WTC11 (cell line): ENCODE measurements at places on chromosomes 1 and 21.

GRCh38 chr1:116538544-116538943 lies 32.3 kb downstream of the CD58 start:
- peaks cover 49% of the 10 kb centered on the region for H3K27me3 ChIP-seq
- H3K27ac ChIP-seq = no peak overlapping the region
- peaks cover 3% of the 10 kb centered on the region for H3K4me1 ChIP-seq
- H3K4me3 ChIP-seq = no peak overlapping the region
- peaks cover 16% of the 10 kb centered on the region for H3K36me3 ChIP-seq

DNA sequence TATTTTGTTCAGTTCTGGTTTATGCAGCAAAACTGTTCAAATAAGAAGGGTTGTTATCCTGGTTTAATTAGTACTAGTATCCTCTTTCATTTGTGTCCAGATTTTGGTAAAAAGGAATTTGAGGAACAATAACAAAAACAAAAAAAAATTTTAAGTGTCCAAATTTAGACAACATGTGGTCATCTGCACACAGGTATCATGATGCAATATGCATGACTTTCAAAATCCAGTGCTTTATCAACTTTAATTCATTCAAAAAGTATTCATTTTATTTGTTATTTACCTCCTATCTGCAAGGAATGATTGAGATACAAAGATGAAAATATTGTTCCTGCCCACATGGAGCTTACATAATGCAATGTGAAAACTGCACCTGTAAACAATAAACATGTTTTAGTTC lies 16.7 kb upstream of the MAGI3 start:
- H3K4me1 ChIP-seq = peaks cover 6% of the 10 kb centered on the region
- H3K27me3 ChIP-seq = no peaks in the 10 kb centered on the region
- DNase-seq = no peak
- H3K36me3 ChIP-seq = no peaks in the 10 kb centered on the region

DNA sequence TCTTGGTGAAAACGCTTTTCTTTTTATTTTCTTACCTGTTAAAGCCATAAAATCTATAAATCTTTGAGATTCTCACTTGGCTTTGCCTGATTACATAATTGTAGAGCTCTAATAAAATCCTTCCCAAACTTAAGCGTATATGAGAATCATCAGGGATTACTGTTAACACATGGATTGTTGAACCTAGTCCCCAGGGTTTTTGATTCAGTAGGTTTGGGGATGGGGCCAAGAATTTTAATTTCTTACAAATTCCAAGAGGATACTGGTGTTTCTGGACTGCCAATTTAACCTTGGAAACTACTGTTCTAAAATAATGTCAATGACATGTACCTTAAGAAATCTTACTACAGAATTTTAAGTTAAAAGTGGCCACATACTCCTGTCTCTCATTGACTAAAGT lies 694.2 kb downstream of the BRINP3 start:
- no peak overlapping the region for H3K4me3 ChIP-seq
- no peak for DNase-seq
- H3K4me1 ChIP-seq = peaks cover 10% of the 10 kb centered on the region
- no peak overlapping the region for H3K27ac ChIP-seq
- no peaks in the 10 kb centered on the region for H3K27me3 ChIP-seq

DNA sequence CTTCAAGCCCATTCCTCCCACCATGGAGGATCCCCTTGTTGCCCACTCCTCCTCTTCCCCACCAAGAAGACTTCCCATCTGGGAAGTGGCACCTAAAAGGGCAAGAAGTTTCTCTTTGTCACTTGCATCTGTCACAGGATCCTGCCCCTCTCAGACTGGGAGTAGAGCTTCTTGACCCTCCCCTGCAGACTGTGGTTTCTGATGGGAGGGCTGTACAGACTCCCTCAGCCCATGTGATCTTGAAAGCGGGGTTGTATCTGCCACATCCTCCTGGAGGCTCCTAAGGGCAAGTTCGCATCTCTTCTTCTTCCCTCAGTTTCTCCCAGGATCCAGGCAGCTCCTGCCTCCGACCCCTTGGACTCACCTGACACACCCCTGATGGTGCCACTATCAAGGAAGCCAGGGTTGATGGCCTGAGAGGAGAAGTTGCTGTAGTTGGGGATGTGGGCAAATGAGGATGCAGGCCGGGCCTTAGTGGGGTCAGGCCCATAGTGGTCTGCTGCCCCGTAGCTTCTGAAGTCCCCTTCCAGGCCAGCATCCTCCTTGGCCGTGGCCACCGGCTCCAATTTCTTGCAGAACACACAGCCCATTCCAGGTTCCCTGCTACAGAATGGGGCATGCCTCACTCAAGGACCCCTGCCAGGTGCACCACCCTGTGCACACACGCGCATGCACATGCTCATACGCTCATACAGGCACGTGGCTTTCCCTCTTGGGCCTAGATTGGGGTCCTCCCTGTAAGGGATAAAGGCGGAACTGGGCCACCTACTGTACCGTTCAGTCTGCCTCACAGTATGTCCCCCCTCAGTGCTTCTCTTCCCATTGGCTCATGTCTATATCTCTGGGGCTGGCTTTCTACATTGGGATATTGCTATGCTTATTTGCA lies 11.4 kb downstream of the FGR start:
- no peak overlapping the region for H3K27ac ChIP-seq
- H3K36me3 ChIP-seq = no peaks in the 10 kb centered on the region
- peaks cover 17% of the 10 kb centered on the region for H3K4me1 ChIP-seq
- no peaks in the 10 kb centered on the region for H3K27me3 ChIP-seq

DNA sequence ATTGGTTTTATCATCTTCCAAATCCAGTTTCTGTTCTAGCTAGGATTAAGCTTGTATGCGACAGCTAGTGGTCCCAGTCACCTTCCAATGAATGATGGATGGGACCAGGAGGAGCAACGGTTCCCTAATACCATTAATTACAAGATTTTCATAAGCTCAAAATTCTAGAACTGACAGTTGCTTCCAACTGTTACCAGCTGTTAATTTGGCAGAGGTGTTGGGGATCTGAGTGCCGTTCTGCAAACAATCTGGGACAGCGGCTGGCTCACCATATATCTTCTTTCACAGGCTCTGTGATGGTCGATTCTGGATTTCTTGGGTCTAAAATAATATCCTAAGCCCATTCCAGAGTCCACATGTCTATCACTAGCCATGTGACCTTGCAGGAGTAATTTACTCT lies 34.5 kb upstream of the RALGPS2 start:
- no peak overlapping the region for H3K27ac ChIP-seq
- H3K36me3 ChIP-seq = no peaks in the 10 kb centered on the region
- no peak for DNase-seq
- H3K4me1 ChIP-seq = peaks cover 11% of the 10 kb centered on the region
- H3K4me3 ChIP-seq = no peak overlapping the region
- H3K27me3 ChIP-seq = no peaks in the 10 kb centered on the region; the same call in 1 of the 2 replicates

GRCh38 chr1:23911921-23912320 lies 1.2 kb downstream of the CNR2 start:
- no peak overlapping the region for H3K27ac ChIP-seq
- no peak overlapping the region for H3K4me3 ChIP-seq
- peaks cover 9% of the 10 kb centered on the region; the same call in 1 of the 2 replicates for H3K27me3 ChIP-seq
- H3K36me3 ChIP-seq = no peaks in the 10 kb centered on the region
- H3K4me1 ChIP-seq = peaks cover 9% of the 10 kb centered on the region

- H3K36me3 ChIP-seq = no peaks in the 10 kb centered on the region
- no peak overlapping the region for H3K4me3 ChIP-seq
- peaks cover 16% of the 10 kb centered on the region for H3K4me1 ChIP-seq
- H3K27ac ChIP-seq = no peak overlapping the region
- H3K27me3 ChIP-seq = no peaks in the 10 kb centered on the region
These were observed 1012.7 kb downstream of the ADGRL2 start for GRCh38 chr1:82813386-82813785.
